ENCODE measurements at places on chromosomes 2 and 18.
A peak's percentile ranks its signal among the peaks of the same experiment; 100 is the strongest.

DNA sequence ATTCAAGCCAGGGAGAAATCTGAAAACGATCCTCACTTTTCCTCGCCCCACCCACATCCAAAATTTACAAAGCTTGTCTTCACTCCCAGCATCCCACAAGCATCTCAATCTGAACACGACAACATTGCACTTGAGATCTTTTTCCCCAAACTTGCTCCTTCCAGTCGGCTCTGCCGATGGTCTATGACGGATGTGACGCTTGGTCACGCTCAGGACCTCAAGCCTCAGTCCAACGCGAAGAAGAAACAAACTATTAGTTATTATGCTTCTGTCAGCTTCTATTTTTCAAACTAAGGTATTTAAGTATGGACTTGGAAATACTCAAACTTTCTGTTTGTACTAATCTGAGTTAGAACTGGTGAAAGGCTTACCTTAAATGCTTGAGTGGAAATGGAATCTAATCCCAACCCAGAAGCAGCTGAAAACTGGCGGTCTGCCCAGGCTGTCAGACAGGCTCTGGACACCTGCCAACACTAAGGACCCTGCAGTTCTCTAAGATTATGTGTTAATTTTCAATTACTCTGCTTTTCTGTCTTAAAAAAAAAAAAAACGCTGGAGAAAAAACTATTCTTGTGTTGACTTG is 132.1 kb upstream of the DNMT3A start:
- DNase-seq: peak; percentile 18

- peak; percentile 84 for DNase-seq
Measured at GRCh38 chr2:171522052-171522787, at the start of gene CYBRD1. TSS of gene CYBRD1 (plus strand) at chr2:171522474. CDS start at chr2:171522546, 72 bp downstream.

DNA sequence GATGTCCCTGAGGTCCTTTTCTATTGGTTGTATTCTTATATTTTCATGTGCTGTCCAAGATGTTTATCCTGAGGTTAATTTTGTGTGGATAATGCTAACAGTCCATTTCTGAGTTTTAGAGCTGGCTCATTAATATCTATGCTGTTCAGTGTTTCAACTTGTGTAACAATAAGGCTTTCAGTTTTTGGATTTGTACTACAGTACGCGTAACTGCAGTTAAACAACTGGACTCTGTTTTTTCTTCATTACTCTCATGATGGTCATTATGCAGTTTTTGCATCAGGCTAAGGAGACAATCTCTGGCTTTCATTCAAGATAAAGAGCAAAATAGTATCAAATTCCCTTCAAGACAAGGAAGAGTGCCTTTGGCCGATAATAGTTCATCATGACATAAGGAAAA is 1364.8 kb downstream of the DPP10 start:
- peak; percentile 7 for DNase-seq

GRCh38 chr2:54579682-54580620 is 123.8 kb downstream of the SPTBN1 start:
- no peak for DNase-seq

GRCh38 chr2:47508641-47509040 is 105.7 kb downstream of the MSH2 start:
- no peak for DNase-seq

DNA sequence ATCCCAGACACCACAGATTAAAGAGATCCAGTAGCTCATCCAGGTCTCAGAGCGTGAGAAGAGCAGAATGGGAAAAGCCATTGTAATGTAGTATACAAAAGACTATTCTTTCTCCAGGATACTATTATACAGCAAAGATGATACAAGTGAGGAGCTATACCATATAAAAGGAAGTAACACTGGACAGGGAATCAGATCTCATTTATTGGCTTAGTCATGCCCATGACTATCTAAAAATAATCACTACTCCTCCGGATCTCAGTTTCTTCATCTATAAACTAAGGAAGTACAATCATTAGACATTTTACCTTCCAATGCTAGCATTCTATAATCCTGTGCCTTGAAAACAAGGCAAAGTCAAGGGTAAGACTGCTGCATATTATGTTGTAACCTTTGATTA is 19.4 kb downstream of the KRCC1 start:
- DNase-seq: no peak
